ENCODE measurements at places on chromosomes 6 and 20. TPM values are rescaled to one million over a fixed set of nuclear protein-coding genes. Genes with fewer than 3 reads are reported as not detected.

SNPH gene
- total RNA-seq: 2.7 TPM

COL21A1 gene
- 20.5 TPM for total RNA-seq

DNA sequence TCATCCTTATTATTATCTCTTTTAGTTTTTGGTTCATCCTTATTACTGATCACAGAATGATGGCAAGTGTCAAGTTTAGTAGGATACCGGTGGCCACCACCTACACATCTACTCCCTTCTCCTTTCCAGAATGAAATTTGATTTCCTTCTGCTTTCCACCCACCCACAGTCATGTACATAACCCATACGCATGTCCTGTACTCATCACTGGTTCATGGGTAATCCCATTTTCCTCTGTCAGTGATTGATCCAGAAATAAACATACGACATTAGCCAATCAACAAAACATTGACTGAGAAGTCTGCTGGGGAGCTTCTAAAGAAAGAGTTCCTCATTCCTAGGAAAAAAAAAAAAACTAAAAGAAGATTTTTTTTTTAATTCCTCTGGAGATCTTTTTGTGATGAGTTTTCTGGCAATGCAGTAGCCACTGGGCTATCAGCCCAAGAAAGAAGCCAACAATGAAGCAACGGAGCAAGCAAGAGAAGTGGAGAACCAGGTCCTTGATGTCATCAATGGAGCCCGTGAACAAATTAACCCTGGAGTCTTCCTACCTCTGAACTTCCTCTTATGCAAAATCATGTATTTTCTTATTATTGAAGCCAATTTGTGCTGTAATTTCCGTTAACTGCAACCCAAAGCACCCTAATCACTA, 127.8 kb downstream of the TASP1 start:
- DNase-seq: no peak

DNA sequence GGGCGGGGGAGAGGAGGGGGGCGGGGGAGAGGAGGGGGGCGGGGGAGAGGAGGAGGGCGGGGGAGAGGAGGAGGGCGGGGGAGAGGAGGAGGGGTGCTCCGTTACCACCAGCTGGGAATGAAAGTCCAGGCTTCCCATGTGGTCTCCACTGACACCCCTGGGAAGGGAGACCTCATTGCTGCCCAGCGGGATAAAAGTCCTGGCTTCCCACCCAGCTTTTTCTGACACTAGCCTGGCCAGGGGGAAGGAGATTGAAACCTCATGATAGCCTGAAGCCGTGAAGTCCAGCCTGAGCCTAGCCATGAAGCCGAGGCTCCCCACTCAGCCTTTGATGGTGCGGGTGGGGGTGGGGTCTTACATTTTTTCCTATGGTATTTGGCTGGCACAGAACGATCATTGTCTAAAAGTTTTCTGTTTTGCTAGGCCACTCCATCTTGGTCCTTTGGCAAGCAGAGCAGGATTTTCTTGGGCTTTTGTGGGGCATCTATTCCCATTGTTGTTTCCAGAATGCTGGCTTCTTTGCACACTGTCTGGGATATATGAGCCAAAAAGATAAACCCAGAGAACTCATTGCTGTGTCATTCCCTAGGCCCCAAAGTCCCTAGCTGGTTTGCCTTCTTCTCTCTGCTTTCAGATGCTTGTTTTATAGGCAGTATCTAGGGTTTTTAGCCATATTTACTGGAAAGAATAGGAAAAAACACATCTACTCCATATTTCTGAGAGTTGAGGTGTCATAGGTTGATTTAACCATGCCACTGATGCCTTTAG, 67.9 kb upstream of the RNF24 start:
- no peak for DNase-seq

GRCh38 chr20:217266-217665, 9.8 kb upstream of the DEFB129 start:
- DNase-seq: no peak

Measured in progenitor cell of endocrine pancreas (in vitro differentiated cells).